Activated naive CD8-positive, alpha-beta T cell treated with anti-CD3 and anti-CD28 coated beads, Interleukin-2, amount 50 U/mL, for 24 hours (primary cell): ENCODE measurements at places on chromosomes 6 and 20.

- DNase-seq: no peak
Measured at GRCh38 chr6:128631031-128631430, 110.6 kb upstream of the PTPRK start.

DNA sequence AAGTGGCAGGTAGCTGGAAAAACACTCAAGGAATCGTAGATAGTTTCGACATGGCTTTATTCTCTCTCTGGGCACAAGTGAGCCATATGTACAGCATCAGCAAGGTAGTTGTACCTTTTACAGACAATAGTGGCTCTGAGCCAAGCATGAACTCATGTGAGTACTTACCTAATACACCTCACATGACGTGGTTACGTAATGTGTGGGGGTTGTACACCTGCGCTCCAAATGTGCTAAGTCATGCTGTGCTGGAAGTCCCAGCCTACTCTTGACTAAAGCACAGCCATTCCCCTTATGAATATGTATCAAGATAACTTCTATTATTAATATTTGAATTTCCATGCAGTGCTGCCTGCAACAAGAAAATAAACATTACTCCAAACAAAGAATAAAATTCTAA, 78.8 kb upstream of the HMGN3 start:
- no peak for DNase-seq

DNA sequence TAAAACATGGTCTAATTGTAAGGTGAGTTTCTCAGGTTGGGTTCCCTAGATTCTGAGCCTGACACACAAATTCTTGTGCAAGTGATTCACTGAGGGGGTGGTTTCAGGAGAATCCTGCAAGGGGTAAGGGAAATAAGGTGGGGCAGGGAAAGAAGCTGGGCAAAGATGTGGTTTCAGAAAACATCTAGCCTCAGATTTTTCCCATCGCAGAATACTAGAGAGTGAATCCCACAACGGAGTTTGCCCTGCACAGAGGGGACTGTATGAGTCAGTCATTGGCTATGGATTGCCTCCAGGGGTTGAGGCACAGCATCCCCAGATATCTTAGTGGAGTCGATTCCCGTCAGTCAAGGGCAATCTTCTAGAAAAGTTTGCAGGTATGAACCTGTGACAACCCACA, 65.2 kb downstream of the PRL start:
- DNase-seq: no peak

DNA sequence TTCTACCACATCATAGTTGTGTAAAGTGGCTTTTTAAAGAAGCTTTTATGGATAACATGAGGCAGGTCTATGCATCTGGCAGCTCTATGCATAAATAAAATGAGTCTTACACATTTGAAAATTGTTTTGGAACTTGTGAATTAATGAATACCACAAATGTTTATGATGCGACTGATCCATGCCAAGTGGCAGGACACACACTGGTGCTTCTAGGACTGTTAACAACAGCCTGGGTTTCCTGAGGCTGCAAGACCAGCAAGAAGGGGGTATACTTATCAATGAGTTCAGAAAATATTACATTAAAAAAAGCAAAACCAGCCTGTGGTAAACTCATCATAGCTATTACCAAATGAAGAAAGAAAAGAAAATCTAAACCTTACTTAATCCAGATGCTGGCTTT, 212.9 kb upstream of the PDE10A start:
- DNase-seq: no peak

- DNase-seq: no peak
Measured at GRCh38 chr6:161130541-161130940, 139.0 kb downstream of the MAP3K4 start.

DNA sequence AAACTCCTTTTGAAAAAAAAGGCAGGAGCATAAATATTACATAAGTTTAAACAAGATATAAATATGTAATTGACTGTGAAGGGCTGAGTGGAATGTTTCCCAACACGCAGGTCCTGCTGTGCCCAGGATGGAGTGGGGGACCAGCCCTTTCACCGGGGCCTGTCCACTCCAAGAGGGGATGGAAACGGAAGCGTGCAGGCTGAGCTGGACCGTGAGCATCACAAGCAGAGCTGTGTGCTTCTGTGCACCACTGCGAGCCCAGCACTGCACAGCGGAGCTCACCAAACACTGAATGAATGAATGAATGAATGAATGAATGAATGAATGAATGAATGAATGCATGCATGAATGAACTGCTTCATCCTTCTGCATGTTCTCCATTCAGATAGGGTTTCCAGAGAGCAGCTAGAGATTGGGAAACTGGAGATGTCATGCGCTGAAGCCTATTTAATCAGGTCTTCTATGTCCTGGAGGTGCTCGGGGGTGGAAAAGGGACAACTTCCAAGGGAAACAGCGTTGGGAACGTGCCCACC, 157.7 kb downstream of the ANKRD60 start:
- DNase-seq: no peak

GRCh38 chr20:32516583-32517517, 68.3 kb downstream of the NOL4L start:
- no peak for DNase-seq

- no peak for DNase-seq
Measured at GRCh38 chr6:87115402-87116135, 20.7 kb upstream of the CGA start.

DNA sequence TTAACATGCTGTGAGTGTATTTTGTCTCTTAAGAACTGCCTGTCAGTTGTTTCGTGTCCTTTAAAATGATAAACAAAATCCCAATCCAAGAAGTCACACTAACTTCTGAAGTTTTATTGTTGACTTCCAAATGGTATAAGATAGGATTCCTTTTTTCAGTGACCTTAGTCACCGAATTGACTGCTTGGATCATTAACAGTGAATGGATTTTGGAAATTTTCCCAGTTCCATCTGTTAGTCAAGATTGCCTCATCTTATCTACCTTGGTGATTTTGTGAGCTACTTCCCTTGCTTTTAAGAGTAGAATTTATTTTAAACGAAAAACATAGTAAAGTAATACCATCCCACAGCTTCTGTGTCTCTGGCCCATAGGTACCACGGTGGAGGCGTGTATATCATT, 14.9 kb downstream of the RIOK1 start:
- no peak for DNase-seq

- DNase-seq: no peak
Measured at GRCh38 chr6:20104696-20105095, 107.6 kb downstream of the MBOAT1 start.

GRCh38 chr6:9621276-9621675, 793.6 kb downstream of the TFAP2A start:
- no peak for DNase-seq

DNA sequence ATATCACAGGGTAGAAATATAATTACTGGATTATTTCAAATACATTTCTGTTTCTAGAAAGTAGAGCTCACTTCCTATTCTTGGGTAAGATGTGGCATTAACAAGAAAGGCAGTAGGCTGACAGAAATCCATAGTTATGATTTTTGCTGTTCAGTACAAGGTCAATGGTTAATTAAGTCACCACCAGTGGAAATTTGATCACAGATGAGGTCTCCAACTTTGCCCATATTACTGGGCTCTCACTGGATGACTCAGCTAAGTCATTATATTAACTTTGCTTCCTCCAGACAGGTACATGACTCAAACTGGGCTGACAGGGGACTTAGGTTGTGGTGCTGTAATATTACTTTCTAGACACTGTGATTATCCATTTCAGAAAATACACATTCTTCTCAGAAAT, 212.4 kb downstream of the GRIK2 start:
- DNase-seq: no peak

- no peak for DNase-seq
Measured at GRCh38 chr6:46175976-46176375, 5.2 kb upstream of the ENPP5 start.

DNA sequence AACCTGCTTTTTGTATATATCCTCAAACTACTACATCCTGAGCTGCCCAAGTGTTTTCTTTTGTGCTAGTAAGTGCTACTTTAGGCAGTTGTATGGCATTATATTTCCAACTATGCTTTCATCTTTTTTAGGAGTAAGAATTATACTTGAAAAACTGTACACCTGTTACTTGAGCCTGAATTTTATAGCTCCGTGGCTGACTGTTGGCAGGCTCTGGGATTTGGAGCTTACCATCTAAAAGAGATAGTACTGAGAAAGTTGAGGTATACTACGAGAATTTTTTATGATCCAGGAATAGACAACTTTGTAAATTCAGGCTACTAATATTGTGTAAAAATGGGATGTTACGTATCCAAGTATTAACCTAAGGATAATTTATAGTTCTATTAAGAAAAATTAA, 32.4 kb downstream of the RNF217 start:
- DNase-seq: no peak

GRCh38 chr20:63900413-63900812, 5.5 kb downstream of the DNAJC5 start:
- no peak for DNase-seq

- no peak for DNase-seq
Measured at GRCh38 chr6:39092124-39092523, 22.9 kb downstream of the SAYSD1 start.

DNA sequence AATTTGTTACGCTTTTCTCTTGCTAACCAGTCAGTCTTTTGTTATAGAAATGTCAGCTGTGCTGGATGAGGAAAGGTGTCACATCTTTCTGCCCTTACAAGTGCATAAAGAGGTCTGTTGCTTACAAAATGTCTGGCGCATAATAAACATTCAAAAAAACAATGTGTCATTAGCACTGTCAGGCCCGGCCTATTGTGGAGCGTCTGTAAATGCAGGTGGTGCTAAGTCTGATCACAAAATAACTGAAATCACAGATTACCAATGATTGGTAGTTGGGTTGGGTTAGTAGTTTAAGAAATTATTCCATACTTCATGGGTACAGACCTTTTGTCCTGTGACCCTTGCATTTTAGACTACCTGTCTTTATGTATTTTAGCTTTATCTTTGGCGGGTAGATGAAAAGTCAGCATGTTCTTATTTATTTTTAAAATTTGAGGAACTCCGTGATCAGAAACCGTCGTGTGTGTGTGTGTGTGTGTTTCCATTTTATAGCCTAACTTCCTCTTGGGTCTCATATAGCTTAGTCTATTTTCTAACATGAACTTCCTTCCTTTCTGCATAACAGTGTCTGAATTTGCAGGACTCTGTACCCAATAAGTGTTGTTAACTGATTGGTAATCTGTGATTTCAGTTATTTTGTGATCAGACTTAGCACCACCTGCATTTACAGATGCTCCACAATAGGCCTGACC, 88.1 kb upstream of the IFNGR1 start:
- DNase-seq: no peak

GRCh38 chr6:82176616-82177015, 70.9 kb downstream of the IBTK start:
- no peak for DNase-seq

DNA sequence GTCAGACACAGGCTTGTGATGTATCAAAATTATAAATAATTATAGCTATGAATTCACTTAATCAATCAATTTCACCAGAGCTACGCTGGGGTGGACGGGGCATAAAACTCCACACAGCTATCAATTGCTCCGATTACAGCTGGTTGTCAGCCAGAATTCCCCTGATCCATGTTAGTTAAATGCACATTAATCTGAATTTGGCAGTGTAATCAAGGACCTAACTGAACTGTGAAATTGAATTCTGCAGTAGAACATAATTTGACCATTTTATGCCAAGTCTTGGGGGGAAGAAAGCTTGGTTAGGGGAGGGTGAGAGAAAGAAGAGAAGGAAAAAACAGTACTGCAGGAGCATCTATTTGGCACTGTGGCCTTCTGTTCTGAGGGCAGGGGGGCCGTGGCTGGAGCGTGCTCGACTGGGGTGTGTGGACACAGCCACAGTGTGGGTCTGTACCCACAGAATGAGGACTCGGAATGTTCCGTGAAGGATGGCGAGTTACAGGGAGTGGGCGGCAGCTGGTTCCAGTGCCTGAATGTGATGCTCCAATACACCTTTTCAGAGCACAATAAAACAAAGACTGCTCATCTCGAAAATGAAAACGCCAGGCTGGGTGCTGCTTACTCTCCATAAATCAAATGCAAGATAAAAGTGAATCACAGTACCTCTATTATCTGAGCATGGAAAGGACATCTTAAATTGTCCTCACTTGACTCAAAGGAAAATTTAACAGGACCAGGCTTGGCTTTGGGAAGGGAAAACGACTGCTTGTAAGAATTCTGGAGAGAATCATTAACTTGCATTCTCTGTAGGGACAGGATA, 59.2 kb downstream of the LAMP5 start:
- DNase-seq: no peak

DNA sequence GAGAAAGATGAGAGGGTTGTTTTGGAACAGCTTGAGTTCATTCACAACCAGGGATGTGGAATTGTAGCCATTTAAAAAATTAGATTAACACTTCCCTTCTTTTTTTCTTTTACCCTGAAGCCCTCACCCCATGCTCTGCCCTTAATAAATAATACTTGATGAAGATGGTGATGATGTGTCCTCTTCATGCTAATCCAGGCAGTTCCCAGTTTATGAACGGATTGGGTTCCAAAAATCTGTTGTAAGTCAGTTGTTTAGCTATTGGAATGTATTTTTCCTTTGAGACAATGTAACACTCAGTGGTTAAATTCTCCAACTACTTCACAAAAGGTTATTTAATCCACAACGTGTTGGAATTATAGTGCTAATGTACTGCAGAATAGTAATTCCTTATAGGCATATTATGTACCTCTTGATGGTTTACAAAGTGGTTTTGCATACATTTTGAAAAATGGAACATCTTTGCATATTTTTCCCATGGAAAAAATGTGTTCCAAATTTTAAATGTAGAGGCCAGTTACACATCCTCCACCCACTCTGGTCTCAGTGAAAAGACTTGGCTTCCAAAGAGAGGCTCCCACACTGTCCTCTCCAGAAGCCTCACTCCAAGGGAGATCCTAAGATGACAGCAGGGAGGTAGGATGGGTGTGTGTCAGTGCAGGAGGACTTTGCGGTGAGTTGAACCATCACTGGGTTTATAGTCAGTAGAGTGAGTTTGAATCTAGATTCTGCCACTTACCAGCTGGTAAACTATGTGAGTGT, 45.8 kb upstream of the CEP162 start:
- no peak for DNase-seq

GRCh38 chr6:38897507-38897906, 151.1 kb upstream of the GLP1R start:
- DNase-seq: no peak

GRCh38 chr20:8020314-8021079, 936 bp upstream of the TMX4 start:
- no peak for DNase-seq

GRCh38 chr6:168244961-168245551, 74.5 kb downstream of the DACT2 start:
- DNase-seq: no peak

GRCh38 chr20:39855799-39856198, 833.2 kb downstream of the MAFB start:
- DNase-seq: no peak
